ENCODE measurements at places on chromosomes 7 and 10.

DNA sequence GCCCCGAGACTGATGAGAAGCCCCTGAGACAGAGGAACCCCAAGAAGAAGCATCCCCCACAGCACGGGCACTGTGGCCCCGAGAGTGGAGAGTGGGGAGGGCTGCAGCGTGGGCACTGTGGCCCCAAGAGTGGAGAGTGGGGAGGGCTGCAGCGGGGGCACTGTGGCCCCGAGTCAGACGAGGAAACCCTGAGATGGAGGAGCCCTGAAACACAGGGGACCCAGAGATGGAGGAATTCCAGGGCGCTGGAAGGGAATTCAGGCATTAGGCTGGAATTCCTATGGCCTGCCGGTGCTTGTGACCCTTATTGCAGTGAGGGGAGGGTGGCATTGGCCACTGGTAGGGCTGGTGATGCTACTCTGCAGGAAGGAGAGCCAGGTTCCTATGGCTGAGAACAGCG lies 168.6 kb upstream of the SHH start:
- no peak for DNase-seq

GRCh38 chr10:70355051-70356021 lies 27.1 kb downstream of the LRRC20 start:
- DNase-seq, result peak; percentile 37

DNA sequence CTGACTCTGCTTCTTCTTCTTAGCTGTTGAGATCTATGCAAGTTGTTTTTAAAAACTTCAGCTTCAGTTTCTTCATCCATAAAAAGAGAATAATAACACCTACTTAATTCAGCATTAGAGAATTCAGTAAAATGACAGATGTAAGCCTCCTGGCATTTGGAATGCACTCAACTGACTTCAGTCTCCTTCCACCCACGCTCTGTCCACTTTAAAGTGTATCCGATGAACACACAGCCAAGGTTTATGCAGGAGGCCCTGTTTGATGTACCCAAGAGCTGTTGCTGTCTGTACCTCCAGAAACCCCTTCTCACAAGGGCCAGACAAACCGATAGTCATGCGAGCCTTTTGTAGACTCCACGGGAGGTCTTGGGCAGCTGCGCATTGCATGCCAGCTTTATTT lies 27.1 kb upstream of the SLC35B4 start:
- DNase-seq, result no peak

- no peak for DNase-seq
These were observed 6.7 kb downstream of the SKIDA1 start for GRCh38 chr10:21518641-21519396.

DNA sequence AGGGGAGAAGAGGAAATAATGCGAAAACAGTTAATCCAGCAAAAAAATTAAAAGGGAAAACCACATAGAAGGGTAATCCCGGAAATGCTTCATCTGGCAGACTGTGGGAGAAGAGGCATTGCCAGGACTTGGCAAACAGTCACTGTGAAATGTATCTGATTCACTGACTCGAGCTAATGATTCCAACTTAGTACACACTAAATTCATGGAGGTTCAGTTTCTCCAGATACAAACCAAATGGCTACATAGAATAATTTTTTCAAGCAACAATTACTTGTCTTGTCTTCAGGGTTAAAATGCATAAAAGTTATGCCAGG lies 36.4 kb downstream of the GDI2 start:
- DNase-seq, result no peak

DNA sequence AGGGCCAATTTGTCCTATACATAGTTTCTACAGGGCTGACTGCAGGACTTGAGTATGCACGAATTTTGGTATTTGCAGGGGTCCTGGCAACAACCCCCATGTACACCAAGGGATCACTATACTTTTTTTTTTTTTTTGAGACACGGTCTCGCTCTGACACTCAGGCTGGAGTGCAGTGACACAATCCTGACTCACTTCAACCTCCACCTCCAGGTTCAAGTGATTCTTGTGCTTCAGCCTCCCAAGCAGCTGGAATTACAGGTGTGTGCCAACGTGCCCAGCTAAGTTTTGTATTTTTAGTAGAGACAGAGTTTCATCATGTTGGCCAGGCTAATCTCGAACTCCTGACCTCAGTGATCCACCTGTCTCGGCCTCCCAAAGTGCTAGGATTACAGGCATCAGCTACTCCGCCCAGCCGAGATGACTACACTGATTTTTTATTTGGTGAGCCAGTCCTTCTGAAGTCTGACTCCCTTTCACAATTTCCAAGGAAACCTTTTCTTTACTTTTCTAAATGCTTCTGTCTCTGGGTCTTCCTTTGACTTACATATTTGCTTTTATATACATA lies 19.8 kb downstream of the CFAP70 start:
- DNase-seq, result no peak

Data from CD4-positive, alpha-beta T cell treated with Interleukin-10 for 1 hour (primary cell).